Ascending aorta (tissue), 2 donors: ENCODE measurements at places on chromosomes 7 and 10.
A peak's percentile ranks its signal among the peaks of the same experiment; 100 is the strongest.

DNA sequence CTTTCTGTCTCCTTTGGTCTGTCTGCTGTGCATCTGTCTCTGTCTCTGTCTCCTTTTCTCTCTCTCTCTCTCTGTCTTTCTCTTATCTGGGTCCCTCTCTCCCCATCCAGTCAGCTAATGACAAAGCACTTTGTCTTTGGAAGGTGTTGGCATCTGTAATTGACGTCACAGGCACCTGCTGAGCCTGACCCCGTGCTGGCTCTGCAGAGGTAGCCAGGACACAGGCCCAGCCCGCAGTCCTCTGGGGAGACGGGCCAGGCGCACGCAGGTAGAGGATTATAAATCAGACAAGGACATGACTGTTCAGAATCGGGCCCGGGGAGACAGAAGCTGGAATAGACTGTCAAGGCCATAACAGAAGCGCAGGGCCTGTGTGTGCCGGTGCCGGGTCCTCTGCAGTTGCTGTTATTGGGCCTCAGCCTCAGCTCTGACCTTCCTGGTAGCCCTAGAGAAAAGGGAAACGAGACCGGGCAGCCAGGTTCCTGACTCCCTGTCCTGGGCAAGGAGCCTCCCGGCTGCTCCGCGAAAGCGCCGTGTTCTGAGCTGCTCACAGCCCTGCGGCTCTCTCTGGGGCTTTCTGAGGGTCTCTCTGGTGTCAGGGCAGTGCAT is 10.7 kb upstream of the PSMG3 start:
- no peak for DNase-seq

DNA sequence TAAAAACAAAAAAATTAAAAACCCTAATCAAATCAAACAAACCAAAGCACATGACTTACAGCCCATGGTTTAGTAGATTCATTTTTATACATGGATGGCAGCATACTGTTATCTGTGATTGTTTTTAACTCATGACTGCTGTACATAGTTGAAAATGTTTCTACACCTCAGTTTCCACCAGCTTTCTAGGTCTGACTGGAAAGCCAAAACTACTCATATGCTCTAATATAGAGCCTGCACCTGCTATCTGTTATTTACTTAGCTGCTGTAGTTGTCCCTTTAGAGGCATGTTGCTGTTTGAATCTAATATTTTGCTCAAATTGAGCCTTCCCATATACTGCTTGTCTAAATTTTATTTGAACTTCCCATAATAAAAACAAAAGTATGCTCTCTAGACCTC is 289.9 kb upstream of the LRRN3 start:
- no peak for DNase-seq

GRCh38 chr7:131011432-131011742 is 277.4 kb upstream of the KLF14 start:
- no peak for DNase-seq

DNA sequence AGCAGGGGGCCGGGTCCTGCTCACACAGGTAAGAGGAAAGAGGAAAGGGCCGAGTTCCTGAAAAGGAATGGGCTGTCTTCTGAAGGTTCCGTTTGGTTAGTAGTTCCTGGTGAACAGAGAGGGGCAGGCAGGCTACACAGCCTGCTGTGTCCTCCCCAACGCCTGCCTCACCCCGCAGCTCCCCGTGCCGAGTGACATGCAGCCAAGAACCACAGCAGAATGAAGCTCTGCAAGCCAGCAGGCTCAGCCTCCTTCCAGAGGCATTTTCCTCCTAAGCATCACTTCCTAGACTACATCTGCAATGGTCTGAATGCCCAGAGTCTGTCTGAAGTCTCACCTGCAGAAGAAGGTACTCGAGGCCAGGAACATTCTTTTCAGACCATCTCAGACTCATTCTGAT is 202.4 kb upstream of the TCERG1L start:
- DNase-seq, result no peak

DNA sequence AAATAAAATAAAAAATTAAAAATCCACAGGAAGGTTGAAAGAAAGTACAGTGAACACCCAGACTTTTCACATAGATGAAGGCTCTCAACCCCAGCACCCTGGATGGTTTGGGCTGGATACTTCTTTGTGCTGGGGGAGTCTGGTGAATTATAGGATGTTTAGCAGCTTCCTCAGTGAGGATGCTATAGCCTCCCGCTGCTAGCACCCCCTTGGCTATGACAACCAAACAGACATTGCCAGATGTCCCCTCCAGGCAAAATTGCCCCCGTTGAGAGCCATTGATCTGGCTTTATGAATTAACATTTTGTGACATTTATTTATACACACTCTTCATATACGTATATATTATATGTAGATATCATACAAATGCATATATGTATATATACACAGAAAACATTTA is 21.6 kb downstream of the SMKR1 start:
- no peak for DNase-seq

DNA sequence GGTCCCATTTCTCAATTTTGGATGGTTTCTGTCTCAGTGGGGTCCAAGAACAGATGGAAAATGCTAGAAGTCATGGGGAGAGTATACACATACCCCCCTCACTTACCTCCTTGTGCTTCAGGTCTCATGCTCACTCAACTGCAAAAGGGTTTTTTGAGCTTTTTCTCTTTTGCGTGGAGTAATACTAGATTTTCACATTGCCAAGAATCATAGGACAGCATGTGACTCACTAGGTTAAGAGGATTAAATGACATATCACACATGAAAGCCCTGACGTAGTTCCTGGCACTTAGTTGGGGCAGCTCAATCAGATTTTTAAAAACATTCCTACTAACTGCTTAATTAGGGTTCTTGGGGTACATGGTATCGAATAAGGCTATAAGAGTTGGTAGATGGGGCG is 4.5 kb downstream of the PI4K2A start:
- DNase-seq, result no peak

GRCh38 chr10:35304649-35305048 is 31.7 kb upstream of the CCNY start:
- DNase-seq, result no peak

GRCh38 chr10:43228783-43229207 is 38.1 kb downstream of the RASGEF1A start:
- peak; percentile 42 for DNase-seq

DNA sequence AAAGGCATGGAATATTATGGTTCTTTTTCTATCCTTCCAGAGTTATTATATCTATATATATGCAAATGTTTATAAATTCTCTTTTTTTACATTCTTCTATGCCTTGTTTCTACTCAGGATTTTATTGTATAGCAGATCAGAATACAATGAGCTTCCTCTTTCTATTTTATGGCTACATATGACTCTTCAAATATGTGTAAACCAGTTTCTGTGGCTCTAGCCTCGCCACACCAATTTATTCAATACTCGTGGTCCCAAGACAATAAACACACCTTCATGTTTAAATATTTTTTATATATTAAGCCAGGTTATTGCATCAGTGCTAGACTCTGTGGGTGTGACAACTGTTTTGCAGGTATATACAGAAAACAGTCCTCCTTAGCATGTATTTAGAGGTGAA is 237.5 kb upstream of the MKLN1 start:
- DNase-seq, result no peak

- DNase-seq, result no peak
These were observed 125.0 kb upstream of the THSD7A start for GRCh38 chr7:11956991-11957390.

DNA sequence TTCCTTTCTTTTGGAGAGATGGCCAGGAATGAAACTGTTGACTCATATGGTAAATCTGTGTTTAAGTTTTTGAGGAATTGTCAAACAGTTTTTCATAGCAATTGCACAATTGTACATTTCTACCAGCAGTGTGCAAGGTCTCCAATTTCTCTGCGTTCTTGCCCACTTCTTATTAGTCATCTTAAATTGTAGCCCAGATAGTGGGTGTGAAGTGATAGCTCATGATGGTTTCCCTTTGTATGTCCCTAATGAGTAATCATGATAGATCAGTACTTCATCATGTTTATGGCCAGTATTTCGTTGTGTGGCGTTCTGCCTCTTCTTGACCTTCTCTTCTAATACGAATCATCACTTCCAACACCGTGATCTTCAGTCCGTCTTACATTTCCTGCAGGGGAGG is 136.3 kb downstream of the DOCK1 start:
- no peak for DNase-seq

- DNase-seq, result no peak
These were observed 87.1 kb downstream of the SRI start for GRCh38 chr7:88132725-88133124.

GRCh38 chr10:22977751-22978150 is 49.9 kb downstream of the ARMC3 start:
- no peak for DNase-seq

- no peak for DNase-seq
These were observed 98.6 kb upstream of the KCTD7 start for GRCh38 chr7:66529883-66530610.

- no peak for DNase-seq
These were observed 6.3 kb upstream of the SLC13A4 start for GRCh38 chr7:135734343-135734689.

- no peak for DNase-seq
These were observed 4.5 kb downstream of the GHRHR start for GRCh38 chr7:30968294-30968693.

DNA sequence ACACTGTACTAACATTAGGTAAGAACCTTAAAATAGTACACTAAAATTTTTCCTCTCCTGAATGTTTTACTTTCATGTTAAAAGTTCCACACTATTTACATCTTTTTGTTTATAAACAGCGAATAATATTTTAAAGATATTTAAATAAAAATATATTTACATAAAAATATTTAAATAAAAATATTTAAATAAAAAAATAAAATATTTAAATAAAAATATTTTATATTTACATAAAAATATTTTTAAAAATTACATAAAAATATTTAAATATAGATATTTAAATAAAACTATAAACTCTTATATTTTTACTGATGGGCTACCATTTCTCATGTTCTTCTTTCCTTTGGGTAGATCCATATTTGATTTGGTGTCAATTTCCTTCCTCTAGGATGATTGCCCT is 619.0 kb downstream of the ANKRD7 start:
- no peak for DNase-seq

DNA sequence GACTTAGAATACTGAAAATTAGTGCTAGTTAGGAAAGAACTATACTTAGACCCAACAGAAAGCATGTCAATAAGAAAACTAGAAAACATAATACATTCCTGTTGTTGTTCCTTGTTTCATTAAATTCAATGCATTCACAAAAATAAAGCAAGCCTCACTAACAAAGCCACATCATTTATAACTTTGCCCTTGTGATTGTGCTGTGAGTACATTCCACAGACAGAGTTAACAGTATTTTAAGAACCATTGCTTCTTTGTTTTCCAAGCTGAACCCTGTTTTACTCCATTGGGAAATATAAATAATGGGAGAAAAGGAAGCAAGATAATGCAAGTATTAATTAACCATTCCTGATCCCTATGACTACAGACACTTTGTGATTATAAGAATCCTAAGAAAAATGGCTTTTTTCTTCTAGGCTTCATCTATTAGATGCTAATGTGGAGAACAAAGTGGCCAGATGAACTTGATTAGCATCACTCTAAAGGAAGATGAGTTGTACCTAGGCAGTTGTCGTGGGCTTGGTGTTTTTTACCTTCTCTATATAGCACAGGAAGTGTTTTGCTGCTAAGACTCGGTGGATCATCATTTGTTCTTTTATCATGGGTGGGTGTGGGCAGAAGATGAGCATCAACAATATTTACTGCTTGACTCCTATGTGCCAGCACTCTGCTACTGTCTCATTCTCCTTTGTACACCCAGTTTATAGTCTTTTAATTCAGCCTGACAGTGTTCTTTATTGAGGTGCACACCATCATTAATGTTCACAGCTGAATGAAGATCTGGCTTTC is 34.2 kb upstream of the ZNRF2 start:
- no peak for DNase-seq

- no peak for DNase-seq
These were observed 69.6 kb upstream of the COL1A2 start for GRCh38 chr7:94325122-94325475.

DNA sequence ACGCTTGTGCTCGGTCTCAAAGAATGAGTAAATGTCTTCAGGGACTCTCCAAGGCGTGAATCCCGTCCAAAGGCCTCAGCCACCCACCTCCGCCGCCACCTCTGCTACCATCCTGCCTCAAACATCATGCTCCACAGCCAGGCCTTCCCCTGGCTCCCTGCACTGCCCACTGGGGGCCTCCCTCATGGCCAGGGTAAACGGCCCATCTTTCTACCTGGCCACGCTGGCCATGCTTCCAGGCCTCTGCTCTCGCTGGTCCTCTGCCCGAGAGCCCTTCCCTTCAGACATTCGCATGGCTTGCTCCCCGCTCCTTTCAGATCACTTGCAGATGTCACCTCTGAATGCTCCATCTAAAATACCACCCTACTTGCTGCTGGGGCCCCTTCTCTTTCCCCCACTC is 40.2 kb downstream of the ZNF783 start:
- DNase-seq, result peak; percentile 24

DNA sequence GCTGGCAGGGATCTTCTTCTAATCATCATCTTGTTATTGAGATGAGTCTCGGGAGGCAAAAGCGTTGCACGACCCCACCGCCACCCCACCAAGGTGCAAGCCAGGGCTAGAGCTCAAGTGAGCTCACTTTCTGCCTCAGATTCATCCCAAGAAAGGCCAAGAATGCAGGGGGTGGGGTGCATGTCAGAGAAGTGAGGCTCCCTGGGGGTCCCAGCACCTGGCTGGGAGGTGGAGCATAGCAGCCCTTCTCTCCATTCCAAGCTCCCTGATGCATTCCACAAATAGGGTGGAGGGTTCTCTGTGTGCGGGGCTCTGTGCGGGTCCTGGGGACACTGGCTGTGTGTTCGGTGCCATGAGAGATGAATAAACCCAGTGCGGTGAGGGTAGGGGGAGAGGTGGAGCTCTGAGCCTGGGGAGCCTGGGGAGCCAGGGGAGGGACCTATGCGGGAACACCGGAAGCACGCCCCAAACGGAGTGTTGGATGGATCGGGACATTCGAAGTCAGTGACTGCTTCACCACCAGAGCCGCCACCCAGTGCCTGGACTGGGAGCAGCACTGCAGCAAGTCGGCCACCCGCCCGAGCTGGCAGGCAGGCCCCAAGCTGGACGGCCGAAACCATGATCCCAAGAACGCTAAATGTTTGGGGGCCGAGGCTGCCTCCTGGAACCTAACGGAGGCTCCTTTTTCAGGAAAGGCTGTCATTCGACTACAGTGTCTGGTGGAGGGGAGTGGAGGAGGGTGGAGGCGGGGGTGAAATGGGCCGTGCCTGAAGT is 17.9 kb upstream of the HMX3 start:
- no peak for DNase-seq

DNA sequence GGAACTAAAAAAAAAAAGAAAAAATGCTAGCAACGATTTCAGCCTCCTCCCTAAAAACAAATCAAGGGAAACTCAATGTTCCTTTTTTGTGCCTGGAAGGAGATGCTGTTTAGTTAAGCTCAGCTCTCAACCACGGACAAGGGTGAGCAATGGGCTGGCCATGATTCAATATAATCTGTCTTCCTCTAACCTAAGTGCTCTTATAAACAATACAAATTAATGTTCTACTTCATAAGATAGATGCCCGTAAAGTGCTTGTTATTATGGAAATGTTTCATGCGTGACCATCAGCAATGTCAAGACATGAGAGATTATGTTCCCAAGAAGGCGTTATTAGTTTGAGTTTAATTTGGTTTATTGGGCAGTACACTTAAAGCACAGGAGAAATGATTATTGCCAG is 320.3 kb downstream of the SFMBT2 start:
- no peak for DNase-seq

- no peak for DNase-seq
These were observed 85.3 kb upstream of the DIP2C start for GRCh38 chr10:774661-775244.

- DNase-seq, result no peak
These were observed 30.6 kb downstream of the NET1 start for GRCh38 chr10:5442990-5443370.
